ENCODE measurements at places on chromosomes 2 and 18.

GRCh38 chr2:175606010-175606841 lies 395.8 kb downstream of the LNPK start:
- no peak for DNase-seq

GRCh38 chr2:59857109-59857508 lies 696.3 kb downstream of the BCL11A start:
- no peak for DNase-seq

DNA sequence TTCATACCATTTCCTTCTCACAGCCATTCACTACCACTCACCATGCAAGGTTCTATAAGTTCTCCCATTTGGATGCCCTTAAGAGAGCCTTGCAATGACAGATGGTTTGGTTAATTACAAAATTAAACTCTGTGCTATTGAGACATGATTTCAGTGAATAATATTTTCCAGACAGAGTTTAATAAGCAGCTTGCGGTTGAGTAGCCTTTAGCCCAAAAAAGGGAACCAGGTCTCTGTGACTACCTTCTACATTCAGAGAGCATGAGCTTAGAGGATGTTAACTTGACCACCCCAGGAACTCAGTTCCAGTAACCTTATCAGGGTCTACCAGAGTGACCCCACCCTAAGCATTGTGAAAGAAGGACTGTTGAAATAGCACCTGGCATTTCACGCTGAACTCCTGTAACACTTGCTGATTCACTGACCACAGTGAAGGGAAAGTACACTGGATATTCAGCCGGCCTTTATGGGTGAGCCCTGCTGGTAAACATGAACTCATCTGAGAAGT lies 1173.1 kb upstream of the ZEB2 start:
- DNase-seq = no peak

GRCh38 chr2:128196026-128196425 lies 105.0 kb downstream of the UGGT1 start:
- no peak for DNase-seq

- no peak for DNase-seq
These were observed 82.8 kb downstream of the SLC25A12 start for GRCh38 chr2:171811245-171811628.

DNA sequence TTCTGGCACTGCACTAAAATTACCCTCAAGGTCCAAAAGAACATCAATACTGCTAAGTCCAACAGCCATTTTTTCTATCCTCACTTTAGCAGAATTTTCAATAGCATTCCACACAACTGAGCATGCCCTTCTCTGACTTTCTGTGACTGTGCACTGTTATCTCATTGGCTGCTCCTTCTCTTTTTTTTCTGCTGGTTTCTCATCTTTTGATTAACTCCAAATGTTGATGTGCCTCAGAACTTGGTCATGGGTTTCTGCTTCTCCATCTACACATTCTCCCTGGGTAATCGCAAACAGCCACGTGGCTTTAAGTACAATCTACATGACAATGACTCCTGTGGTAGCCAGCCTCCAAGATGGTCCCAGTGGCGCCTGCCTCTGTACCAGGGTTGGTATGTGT lies 75.0 kb upstream of the CD226 start:
- no peak for DNase-seq

Data from stimulated activated CD4-positive, alpha-beta T cell treated with anti-CD3 and anti-CD28 coated beads, Interleukin-15, amount 100 ng/mL, for 24 hours (primary cell).